ENCODE measurements at places on chromosomes 7 and 10.
A peak's percentile ranks its signal among the peaks of the same experiment; 100 is the strongest.

DNA sequence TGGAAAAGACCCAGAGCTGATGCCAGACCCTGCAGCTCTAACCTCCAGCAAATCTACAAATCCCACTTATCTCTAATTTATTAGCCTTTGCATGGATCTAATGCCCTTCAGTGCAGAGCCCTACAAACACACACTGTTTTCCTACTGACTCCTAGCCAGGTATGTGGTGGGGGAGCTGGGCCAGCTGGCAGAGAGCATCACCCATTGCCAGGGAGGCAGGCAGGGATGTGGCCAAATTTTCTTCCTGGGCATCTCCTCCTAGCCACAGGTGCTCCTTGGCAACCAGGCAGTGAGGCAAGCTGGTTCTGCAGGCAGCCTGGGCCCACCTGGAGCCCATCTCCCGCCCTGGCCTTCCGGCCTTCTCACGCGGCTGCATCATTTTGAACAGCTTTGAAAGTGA is 55.9 kb upstream of the EMX2 start:
- DNase-seq: no peak

DNA sequence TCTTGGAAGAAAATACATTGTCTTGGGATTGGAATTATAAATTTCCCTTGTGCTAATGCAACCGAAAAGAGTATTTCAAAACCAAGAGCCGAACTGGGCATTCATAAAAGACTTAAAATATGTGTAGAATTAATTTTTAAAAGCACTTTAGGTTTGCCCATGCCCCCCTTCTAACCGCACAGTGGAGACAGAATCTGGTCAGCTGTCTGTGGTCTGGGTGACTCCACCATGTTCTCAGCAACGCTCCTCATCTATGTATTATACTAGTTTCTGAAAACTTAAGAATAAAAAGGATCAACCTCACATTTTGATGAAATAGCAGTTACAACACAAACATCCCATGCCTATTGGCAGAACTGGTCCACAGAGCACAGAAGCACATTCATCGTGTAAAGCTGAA is 192.6 kb upstream of the C7orf33 start:
- DNase-seq: no peak

GRCh38 chr10:22682237-22683139 is 31.9 kb downstream of the PIP4K2A start:
- DNase-seq: peak; percentile 81

GRCh38 chr7:139680676-139681462 is 96.9 kb downstream of the HIPK2 start:
- DNase-seq: peak; percentile 99

DNA sequence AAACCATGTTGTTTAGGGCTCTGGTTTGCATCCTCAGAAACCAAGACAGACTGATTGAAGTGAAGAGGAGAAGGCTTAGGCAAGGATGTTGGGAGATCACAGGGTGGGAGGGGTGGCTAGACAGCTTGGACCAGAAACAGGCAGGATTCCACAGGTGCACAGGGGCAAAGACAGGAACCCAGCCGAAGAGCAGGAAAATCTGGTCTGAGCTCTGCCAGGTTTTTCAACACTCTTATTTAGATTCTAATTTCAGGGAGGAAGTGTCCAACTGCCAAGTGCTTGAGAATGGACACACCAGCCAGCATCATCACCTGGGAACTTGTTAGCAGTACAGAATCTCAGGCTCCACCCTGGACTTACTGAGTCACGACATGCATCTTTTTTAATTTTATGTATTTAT is 93.8 kb downstream of the MARCHF5 start:
- DNase-seq: no peak

DNA sequence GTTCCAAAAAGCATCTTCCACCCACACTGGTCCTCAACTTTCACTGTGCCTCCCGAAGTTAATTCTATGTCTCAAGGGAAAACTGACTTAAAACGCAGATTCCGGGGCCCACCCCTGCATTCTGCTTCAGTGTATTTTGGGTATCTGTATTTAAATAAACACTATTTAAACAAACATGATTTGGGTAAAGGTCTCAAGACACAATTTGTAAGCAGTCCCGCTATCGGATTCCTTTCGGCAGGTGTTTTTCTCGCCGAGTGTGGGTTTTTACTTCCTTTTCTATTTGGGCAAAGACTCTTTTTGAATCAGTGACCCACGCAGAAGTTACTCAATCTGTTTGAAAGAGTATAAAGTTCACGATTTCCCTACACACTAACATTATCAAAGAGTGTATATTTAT is 1.2 kb downstream of the PDIA4 start:
- DNase-seq: no peak

DNA sequence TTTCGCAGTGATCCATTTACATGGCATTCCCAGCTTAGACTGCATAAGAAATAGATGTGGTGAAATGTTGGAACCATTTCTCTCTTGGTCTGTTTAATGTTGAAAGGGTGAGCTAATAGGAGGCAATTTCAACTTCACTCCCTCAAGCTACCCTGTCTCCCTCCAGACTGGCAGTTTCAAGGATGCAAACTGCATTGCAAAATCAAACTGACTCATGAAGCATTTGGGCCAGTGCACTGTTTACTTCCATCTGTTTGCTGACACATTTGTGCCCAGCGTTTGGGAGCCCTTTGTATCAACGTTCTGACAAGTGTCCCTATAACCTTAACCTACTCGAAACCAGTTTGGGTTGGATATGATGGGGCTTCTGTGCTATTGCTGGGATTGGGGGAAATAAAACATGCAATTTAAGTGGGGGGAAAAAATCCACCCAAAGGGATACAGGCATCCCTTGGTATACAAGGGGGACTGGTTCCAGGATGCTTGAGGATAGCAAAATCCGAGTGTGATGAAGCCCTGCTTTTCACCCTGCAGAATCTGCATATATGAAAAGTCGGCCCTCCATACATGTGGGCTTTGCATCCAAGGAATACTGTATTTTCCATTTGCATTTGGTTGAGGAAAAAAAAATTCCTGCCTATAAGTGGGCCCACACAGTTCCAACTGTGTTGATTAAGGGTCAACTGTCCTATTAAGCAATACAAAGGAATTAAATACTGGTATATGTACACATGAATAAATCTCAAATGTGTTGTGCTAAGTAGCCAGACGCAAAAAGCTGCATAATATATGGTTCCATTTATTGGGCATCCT is 15.6 kb downstream of the RHEB start:
- peak; percentile 82 for DNase-seq

DNA sequence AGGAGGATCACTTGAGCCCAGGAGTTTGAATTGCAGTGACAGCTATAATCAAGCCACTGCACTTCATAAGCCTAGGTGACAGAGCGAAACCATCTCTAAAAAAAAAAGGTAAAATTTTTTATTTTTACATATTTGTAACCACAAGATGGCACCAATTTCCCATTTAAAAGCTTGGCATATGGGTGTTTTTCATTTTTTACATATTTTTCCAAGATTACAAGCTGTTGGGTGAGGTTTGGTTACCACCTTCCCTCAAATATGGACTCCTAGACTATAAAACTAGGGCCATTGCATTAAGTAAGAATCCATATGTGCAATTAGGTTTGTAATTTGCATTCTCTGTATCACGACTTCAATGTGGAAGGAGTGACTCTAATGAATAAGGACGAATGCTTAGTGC is 129.3 kb upstream of the ACBD5 start:
- no peak for DNase-seq

DNA sequence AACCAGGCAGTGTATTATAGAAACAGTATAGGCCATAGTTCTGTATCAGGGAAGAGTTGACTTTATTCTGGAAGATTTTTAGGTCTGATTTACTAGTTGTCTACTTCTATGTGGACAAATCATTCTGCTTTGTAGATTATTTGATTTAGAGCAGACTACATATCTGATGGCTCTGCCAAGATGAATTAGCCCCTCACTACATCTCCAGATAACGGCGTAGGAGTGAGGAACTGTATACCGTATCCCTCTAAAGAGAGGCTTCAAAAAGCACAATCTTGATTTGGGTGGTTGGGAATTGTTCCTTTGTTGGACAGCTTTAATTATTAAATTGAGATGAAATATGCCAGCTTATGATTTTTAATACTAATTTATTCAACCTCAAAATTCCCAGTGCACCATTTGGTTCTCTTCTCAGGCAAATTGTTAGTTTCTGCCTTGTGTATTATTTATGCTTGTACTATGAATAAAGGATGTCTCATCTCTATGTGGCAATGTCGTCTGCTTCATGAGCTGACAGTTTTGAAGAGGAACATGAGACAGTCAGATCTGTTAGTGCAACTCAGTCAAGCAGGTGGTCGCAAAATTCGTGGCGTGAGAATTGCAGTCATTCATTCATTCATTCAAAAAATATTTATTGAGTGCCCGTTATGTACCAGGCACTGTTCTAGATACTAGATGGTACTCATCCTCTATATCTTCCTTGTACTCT is 422.8 kb downstream of the EXOC4 start:
- DNase-seq: no peak

- DNase-seq: no peak
Observed at GRCh38 chr10:32350811-32351350, 3.9 kb upstream of the EPC1 start.

- DNase-seq: peak; percentile 42
Observed at GRCh38 chr7:80783678-80784327, 135.0 kb downstream of the SEMA3C start.

GRCh38 chr7:23468526-23469149 is 1.7 kb downstream of the IGF2BP3 start:
- no peak for DNase-seq

DNA sequence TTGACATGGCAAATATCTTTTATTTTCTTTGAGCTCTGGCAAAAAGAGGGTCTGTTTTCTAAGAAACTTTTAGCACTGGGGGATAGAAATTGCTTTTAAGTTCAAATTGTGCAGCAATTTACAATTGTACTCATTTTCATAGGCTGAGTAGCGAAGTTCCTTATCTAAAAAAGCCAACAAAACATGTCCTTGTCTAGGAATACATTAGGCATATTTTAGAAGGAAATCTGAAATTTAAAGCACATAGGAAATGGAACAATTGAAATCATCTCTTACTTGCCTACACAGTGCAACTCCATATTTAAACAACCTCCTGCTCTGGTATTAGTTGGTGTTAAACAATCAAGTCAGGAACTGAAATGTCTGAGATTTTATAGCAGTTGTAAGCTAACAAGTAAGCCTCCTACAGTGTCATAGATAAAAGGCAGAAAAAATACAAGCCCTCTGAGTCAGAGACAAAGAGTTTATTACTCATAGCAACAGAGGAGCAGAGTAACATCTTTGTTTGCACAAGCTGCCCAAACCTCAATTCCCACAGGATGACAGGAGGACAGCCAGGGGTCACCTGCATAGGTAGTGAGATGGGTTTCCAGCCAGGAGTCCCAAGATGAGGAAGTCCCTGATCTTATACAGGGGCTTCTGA is 280.2 kb upstream of the HGF start:
- peak; percentile 81 for DNase-seq

- peak; percentile 67 for DNase-seq
Observed at GRCh38 chr7:12025246-12025645, 185.8 kb upstream of the TMEM106B start.

DNA sequence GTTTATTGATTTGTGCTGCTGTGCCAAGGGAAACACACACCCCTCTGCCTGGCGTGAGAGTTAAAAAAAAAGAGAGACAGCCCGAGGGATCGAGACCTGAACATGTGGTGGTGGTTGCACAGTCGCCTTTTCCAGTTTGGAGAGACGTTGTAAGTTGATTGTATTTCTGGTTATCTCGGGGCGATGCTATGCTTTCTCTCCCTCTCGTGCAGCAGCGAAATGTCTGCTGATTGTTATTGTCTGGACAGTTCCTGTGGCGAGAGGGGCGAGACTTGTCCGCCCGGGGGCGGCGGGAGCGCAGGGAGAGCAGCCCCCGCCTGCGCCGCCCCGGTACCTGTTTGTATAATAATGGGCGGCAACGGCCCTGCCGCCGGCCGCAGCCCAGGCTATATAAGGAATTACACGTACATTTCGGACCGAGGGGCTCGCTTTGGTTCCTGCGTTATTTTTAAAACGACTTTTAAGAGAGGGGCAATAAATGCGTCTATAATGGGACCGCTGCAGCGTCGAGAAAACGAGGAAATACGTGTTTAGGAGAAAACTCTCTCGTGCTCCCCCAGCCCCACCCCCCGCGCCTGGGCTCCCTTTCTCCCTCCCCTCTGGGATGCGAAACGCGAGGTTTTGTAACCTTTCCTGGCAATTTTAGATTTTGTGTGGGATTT is 1.7 kb downstream of the ZEB1 start:
- DNase-seq: peak; percentile 42

DNA sequence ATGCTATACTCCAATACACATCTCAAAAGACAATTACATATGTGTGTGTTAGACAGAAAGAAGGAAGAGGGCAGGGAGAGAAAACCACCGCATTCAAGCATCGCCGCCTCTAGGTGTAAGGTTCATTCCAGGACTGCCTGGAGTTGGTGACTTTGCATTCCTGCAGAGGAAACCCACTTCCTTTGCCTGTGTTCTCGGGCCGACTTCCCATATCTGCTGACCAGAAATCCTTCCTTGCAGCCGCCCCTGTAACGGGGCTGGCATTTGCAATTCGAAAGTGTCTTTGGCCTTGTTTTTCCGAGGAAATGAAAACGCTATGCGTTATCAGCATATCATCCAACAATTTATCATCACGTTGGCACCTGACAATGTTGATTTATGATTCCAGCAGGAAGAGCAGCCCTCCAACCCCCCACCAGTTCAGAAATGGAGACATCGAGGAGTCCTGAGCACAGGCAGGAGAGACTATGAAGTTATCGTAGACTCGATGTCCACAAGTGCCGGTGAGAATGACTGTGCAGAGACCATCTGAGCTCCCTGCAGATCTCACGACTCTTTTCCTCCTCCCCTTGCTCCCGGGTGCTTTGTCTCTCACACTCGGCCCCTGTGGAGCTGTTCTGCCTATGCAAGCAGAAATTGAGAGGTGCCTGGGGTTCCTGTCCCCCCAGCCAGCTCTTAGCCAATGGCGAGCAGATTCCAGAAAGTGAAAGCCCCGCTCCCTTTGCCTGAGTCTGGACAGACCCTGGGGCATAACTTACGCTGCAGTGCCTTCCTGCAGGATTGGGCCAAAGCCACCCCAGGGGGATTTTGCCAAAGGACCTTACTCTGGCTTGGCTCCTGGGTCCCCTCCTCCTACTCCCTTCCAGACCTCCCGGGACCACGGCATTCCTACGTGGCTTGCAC is 68.9 kb upstream of the FOXK1 start:
- DNase-seq: peak; percentile 59

- peak; percentile 82 for DNase-seq
Observed at GRCh38 chr7:106178593-106179134, 66.6 kb upstream of the SYPL1 start.

GRCh38 chr7:118280319-118281012 is 56.0 kb downstream of the ANKRD7 start:
- no peak for DNase-seq

DNA sequence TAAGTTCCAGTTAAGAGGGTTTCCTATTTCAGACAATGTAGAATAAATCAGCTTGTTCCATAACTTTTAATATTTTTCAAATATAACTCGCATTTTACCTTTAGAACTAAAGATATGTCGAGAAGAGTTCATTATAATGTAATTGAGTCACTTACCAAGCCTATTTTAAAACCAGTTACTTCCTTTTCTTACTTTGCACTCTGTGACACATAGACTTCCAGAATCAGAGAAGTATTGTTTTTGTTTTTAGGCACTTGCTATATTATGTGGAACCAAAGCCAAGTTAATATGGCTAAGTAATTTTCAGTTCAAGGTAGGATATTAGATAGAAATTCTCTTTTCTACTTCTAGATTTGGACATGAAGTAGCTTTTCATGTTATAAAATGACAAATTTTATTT is 182.7 kb upstream of the PRPS1L1 start:
- DNase-seq: no peak

All from M059J (cell line).